Cortex of kidney (tissue), 1 donor: ENCODE measurements at places on chromosomes 5 and 9.

GRCh38 chr9:113599646-113600022 is 136.1 kb downstream of the RGS3 start:
- DNase-seq: no peak

DNA sequence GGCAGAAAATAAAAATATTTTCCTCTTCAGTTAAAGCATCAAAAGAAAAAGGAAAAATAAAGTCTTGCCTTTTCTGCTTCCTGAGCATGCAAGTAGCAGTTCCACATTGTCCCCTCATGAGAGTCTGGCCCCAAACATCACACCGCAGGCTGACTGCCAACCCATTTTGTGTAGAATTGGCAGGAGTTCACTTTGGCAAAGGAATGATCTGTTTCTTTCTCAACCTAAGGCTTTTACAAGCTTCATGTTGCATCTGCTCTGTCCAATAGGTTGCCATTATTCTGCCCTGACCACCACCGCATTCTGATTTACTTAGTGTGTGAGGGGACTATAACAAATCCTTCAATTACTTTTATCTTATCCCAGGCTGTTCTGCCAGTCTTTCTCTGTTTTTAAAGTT is 249.5 kb downstream of the ISL1 start:
- DNase-seq: no peak

GRCh38 chr5:164470312-164470711 is 964.9 kb downstream of the MAT2B start:
- no peak for DNase-seq

GRCh38 chr5:147372191-147372590 is 137.4 kb downstream of the STK32A start:
- DNase-seq: no peak

- DNase-seq: no peak
These were observed 12.2 kb upstream of the GPR151 start for GRCh38 chr5:146528236-146528635.

- no peak for DNase-seq
These were observed 588 bp upstream of the PLPP1 start for GRCh38 chr5:55535199-55535905.

- DNase-seq: no peak
These were observed 32.7 kb downstream of the TMEFF1 start for GRCh38 chr9:100505564-100506159.

DNA sequence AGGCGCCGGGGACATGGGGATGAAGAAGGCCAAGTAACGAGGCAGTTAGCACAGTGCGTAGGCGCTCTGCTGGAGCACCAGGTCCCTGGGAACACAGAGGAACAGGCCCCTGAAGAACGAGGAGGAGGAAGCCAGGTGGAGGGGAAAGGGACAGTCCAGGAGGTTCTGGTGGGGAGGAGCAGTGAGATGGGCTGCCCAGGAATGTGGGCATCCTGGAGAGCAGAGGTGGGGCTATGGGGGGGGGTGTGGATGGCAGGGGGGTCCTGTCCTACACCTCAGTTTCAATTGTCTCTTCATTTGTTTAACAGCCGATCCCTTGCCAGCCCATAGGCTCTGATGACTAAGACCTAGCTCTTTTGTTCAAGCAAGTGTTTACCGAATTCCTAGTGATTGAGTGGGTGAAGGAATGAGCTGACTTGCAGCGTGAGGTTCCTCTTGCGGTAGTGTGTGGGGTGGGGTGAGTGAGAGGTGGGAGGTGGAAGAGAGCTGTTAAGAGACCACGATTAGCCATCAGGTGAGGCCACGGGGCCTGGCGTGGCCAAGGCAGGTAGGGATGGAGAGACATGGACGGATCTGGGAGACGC is 8.4 kb upstream of the PHYHD1 start:
- DNase-seq: no peak

- DNase-seq: no peak
These were observed 146.9 kb upstream of the DMRT1 start for GRCh38 chr9:694403-695154.

GRCh38 chr9:72089451-72090130 is 29.2 kb upstream of the C9orf57 start:
- DNase-seq: no peak

DNA sequence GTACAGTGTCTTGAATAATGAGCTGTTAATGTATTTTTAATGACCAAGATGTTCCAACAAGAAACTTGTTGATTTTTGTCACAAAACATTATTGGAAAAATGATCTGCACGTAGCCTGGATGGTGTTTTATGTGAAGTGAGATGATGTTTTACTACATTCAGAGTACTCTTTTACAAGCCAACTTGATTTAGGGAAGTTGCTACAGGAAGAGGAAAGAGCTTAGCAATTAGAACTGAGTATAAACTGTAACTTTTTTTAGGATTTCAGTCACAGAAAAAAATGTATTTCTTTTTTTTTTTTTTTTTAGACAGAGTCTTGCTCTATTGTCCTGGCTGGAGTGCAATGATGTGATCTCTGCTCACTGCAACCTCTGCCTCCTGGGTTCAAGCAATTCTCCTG is 113.6 kb upstream of the ADRA1B start:
- DNase-seq: no peak

- no peak for DNase-seq
These were observed 35.3 kb upstream of the IQGAP2 start for GRCh38 chr5:76367623-76368371.

- DNase-seq: no peak
These were observed 839.9 kb downstream of the MAT2B start for GRCh38 chr5:164345173-164345849.

DNA sequence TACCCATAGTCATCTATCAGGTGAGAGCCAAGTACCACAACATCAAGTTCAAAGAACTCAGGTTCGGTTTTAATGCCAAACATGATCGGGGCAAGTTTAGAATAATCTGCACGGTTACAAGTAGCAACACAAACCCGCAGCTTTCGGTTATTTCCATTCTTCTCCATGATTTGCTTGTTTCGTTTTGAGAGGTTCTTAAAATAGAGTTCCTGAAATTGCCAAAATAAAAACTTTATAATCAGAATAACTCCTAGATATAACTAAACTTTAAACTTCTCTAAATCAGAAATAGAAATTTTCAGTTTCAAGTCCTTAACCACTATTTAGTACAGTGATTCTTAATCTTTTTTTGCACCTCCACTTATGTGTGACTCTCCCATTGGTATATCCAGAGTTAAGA is 9.1 kb downstream of the GNE start:
- no peak for DNase-seq

- DNase-seq: no peak
These were observed 35.1 kb downstream of the CTNNAL1 start for GRCh38 chr9:108978205-108978604.
